GM20000 (cell line): ENCODE measurements at places on chromosomes 7 and 10.

- no peak for DNase-seq
Observed at GRCh38 chr10:96721207-96721572, 876 bp upstream of the PIK3AP1 start.

GRCh38 chr10:34539533-34540315 is 275.4 kb downstream of the PARD3 start:
- no peak for DNase-seq

DNA sequence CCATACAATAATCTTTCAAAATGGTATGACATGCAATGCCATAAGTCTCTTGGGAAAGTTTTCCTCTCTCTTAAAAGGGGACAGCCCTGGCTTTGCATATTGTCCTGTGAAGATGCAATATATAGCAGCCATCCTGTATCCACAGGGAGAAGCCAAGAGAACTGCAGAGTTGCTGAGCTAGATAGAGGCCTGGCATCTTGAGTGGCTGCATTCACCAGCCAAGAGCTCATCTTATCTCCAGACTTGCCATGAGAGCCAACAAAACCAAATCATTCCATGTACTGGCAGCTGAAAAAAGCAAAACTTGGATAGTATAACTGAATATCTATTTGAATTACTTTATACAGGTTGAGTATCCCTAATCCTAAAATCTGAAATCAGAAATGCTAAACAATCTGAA is 348.8 kb downstream of the CALN1 start:
- no peak for DNase-seq

GRCh38 chr7:25884265-25884828 is 267.7 kb upstream of the NFE2L3 start:
- DNase-seq, result no peak

DNA sequence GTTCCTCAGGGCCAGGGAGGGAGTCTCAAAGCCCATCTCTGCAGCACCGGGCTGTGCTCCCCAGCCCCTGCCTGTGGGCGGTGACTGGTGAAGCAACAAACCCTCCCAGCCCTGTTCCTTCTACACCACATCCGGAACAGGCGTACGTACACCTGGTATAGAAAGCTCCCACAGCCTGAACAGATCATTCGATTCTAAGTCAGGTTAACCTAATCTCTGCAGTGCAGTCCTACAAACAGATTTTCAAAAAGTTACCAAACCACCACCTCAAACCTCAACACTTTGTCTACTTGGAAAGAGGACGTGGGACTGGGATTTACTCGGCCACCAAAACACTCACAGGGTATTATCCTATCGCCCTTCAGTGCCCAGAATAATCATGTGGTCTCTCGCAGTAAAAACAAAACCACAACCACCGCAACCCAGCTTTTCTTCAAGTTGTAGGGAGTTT is 238.4 kb downstream of the DIP2C start:
- peak; percentile 66 for DNase-seq

DNA sequence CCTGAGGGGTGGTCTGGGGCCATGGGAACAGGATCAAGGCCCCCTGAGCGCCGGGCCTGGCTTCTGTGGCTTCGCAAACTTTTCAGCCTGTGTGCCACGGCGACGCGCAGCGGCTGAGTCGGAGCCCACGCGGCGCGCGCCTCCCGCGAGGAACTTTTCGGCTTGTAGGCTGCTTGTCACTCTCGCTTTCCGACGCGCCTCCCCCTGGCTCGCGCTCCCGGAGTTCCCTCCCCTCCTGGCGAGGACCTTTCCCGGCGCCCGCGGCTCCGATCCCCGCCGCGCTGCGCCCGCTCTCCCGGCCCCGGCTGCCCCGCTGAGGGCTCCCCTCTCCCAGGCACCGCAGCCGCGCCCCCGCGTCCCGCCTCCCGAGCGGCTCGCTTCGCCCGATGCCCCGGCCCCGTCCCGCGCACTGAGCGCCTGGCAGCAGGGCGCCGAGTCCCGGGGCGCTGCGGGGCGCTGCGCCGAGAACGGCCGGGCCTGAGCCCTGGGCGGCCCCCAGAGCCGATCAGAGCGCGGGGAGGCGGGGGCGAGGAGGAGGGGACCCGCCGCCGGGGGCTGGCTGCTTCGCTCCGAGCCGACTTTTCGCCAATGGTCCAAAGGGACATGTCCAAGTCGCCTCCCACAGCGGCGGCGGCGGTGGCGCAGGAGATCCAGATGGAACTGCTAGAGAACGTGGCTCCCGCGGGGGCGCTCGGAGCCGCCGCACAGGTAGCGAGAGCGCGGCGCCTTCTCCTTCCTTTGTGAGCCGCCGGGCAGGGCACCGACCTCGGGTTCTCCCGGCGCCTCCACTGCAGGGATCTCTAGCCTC is at the start of gene CACNB2:
Gene CACNB2, plus strand, starts transcription at position 276 of the 808 bp plus-strand sequence.
- peak; percentile 23 for DNase-seq

GRCh38 chr7:142602756-142603155 is 146.5 kb upstream of the PRSS1 start:
- no peak for DNase-seq

- DNase-seq, result peak; percentile 42
Observed at GRCh38 chr10:93065675-93066543, 5.3 kb downstream of the CYP26C1 start.

GRCh38 chr7:134179036-134180011 is 52.2 kb downstream of the LRGUK start:
- DNase-seq, result no peak

DNA sequence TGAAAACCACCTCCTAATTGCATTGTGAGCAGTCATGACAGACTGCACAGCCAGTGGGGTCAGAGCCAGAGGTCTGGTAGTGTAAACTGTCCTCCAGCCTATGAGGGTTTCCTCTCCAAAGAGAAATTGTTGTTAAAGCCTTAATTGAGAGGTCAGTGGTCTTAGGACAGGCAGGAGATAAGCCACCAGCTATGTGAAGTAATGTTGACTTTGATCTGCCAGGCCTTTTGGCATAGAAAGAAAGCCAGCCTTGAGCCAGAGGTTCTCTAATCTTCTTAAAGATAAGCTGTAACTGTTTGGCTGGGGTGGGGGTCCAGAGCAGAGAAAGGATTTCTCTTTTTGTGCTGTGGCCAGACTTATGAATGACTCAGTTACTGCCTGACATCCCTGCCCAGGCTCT is 248.4 kb downstream of the WDR11 start:
- DNase-seq, result no peak

GRCh38 chr10:99170116-99170675 is 65.5 kb downstream of the HPSE2 start:
- DNase-seq, result no peak

DNA sequence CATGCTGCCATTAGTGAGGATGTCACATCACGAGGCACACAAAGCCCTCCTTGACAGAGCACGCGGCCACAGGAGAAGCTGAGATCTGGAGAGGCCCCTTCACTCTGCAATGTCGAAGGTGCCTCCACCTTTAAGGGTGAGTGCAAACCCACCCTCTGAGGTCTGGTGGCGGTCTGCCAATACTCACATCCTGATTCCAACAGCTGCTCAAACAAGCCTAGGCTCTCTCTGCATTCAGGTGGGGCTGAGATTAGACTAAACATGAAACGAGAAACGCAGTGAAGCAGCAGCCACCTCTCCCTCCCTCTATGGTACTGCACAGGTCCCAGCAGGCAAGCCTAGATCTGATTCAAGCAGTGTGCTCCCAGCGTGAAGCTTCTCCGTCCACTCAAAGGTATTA is 151.8 kb downstream of the TCERG1L start:
- DNase-seq, result no peak

- DNase-seq, result no peak
Observed at GRCh38 chr10:60350400-60350799, 39.3 kb downstream of the ANK3 start.

DNA sequence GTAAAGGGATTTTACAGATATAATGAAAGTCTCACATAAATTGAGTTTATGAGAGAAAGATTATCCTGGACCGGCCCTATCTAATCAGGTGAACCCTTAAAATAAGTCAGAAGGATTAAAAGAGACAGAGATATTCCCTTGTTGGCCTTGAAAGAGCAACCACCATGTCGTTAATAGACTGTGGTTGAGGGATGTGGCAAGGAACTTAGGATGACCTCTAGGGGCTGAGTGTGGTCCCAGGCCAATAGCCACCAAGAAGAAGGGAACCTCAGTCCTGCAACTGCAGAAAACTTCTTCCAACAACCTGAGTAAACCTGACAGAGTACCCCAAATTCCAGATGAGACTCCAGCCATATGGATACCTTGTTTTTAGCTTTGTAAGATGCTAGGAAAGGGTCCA is 121.5 kb downstream of the POLR1F start:
- no peak for DNase-seq

- DNase-seq, result no peak
Observed at GRCh38 chr7:41975849-41976248, 261.2 kb downstream of the GLI3 start.

DNA sequence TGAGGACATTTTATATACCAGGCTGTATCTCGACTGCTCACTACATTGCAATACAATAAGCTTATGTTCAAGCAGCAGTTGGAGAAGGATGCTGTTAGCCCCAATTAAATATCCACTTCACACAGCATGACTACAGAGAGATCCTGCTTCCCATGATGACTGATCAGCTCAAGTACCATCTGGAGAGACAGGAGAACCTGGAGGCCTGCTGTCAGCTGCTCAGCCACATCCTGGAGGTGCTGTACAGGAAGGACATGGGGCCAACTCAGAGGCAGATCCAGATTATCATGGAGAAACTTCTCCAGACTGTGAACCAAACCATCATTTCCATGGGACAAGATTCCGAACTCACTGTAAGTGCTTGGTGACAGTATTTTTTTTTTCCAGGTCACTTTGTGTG is 22.5 kb downstream of the RNF133 start:
- DNase-seq, result no peak

DNA sequence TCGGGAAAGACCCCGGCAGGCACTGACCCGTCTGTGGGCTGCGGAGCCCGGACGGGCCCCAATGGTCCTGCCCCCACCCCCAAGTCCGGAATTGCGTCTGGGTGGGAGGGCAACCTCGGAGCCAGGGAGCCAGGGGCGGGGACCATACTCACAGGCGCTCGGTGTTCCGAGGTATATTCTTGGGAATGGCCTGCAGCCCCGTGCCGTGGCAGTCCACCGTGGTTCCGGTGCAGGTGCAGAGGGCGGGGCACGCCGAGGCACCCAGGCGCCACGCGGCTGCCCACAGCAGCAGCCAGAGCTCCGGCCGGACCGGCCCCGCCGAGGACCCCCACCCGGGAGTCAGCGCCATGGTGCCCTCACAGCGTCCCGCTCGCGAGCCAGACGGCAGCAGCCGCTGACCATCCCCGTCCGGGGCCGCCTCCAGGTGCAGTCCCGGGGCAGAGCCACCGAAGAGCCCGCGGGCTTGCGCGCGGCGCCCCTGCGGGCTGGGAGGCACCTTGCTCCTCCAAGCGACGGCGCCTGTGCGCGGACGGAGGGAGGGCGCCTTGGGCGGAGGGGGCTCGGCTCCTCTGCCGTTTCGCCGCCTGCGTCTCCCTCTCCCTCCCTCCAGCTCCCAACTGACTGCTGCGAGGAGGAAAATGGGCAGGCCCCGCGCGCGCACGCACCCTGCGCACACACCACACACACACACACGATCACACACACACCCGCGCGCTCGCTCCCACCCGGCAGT is at the start of gene SLIT1:
Gene SLIT1, minus strand, starts transcription at position 634 of the 733 bp plus-strand sequence. Its CDS starts 285 bp downstream, at position 349.
- no peak for DNase-seq
